ENCODE measurements at places on chromosomes 1 and 21.
A peak's percentile ranks its signal among the peaks of the same experiment; 100 is the strongest.

DNA sequence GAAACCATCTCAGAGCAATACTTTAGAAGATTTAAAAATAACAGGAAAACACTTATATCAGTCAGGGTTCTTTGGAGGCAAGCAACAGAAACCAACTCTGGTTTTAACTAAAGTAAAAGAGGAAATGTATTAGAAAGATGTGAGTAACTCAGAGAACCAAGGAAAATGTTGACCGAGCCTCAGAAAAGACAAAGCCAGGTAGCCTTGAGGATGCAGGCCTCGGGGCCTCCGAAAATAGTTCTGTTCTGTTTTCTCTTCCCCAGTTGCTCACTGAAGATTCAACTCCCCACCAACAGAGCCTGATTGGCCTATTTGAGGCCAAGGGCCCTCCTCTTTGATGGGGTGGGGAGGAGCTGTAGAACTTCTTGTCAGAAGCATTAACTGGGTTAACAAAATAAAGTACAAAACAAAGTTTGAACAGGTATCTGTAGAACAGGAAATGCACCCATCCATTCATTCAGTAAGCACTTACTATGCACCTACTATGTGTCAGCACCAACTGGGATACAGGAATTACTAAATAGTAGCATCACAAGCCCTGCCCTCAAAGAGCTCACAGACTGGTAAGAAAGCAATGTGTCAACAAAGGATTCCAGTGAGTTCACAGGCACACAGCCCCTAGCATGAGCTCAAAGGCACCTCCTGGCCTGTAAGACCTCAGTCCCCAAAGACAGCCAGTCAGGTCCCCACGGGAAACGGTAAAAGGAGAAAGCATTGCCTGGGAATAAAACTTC lies 12.6 kb downstream of the SLAMF8 start:
- no peak for DNase-seq

GRCh38 chr1:222331765-222332164 lies 216.1 kb downstream of the HHIPL2 start:
- DNase-seq: no peak

DNA sequence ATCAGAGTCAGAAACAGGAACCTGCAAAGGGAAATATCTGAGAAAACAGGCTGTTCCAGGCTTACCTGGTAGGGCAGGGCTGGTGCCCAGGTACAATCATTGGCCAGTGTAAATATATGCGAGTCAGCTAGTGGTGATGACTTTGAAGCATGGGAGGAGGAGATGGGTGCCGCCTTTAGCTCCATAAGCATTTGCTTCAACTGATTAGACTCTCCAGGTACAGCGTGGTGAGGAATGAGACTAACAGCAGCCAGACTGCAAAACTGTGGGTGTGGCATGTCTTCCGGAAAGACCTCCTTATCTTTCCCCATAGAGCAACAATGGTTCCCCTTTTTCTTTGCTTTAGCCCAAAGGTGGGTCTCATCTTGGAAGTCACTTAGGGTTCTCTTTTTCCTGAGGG lies 137.2 kb downstream of the LRIG2 start:
- DNase-seq: no peak

GRCh38 chr21:33750017-33750416 lies 107.7 kb downstream of the ITSN1 start:
- DNase-seq: no peak

DNA sequence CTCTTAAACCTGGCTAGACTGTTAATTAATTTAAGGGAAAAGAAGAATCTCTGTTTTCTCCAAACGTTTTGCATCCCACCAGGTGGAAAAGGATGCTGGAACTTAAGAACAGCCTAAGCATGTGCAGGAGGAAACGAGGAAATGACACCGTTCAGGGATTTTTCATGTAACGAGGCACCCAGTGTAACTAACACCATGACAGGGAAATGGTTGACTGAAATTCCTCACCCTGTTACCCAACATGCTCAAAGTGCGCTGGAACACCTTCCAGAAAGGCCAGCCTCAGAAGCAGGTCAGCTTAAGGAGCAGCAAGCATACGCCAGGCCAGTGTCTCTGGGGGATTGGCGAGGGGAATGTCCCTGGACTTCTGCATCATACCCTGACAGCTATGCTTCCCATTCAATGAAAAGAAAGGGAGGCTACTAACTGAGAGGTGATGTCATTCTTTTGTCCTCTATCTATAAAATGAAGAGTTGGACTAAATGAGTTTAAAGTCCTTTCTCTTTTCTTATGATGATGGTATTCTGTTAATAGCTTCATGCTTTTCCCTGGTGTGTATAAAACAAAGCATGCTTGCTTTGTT lies 21.6 kb downstream of the TNN start:
- DNase-seq: no peak

- no peak for DNase-seq
Measured at GRCh38 chr1:221076391-221076811, 197.2 kb downstream of the HLX start.

DNA sequence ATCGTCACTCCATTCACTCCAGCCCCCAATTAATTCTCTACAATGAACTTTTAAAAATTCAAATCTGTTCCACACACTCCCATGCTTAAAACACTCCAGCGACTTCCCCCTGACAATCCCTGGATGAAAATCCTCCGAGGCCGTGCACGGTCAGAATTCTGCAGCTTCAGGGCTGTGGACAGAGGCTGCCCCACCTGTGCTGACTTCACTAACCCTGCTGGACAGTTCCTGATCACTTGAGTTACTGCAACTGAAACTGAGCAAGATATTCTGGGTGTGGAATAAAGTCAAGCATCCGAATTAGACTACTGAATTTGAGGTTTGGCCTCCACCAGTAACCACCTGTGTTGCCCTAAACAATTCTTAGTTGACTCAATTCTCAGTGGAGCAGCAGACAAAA lies 1.0 kb upstream of the JAK1 start:
- no peak for DNase-seq

DNA sequence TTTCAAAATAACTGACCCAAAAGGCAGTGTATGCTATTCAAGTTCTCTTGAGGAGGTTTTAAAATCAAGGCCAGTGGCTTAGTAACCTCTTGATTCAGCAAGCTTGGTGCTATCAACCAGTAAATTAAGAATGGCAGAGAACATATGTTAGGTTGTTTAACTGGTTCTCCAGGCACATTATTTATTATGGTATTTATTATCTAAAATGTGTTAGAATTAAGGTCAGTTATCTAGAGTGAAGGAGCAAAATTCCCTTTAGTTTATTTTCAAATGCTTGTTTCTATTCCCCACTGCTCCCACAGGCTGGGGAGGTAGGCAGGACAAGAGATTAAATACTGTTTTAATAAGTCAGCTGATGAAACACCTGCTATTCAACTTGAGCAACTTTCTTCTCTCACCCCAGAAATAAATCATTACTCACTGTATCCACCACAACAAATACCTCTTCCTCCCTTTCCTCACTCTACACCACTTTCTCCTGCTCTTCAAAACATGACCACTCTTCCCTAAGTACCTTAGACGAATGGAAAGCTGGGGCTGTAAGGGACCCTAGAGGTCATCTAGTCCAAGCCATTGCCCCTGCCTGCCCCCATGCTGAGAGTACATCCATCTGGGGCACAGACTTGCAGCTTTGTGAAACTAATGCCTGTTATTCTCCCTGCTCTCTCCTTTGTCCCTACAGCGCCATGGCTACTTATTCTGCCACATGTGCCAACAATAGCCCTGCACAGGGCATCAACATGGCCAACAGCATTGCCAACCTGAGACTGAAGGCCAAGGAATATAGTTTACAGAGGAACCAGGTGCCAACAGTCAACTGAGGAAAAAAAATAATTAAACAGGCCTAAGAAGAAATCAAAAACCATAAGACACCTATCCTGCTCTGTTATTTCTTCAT lies 71.7 kb downstream of the PRRX1 start:
- DNase-seq: no peak

DNA sequence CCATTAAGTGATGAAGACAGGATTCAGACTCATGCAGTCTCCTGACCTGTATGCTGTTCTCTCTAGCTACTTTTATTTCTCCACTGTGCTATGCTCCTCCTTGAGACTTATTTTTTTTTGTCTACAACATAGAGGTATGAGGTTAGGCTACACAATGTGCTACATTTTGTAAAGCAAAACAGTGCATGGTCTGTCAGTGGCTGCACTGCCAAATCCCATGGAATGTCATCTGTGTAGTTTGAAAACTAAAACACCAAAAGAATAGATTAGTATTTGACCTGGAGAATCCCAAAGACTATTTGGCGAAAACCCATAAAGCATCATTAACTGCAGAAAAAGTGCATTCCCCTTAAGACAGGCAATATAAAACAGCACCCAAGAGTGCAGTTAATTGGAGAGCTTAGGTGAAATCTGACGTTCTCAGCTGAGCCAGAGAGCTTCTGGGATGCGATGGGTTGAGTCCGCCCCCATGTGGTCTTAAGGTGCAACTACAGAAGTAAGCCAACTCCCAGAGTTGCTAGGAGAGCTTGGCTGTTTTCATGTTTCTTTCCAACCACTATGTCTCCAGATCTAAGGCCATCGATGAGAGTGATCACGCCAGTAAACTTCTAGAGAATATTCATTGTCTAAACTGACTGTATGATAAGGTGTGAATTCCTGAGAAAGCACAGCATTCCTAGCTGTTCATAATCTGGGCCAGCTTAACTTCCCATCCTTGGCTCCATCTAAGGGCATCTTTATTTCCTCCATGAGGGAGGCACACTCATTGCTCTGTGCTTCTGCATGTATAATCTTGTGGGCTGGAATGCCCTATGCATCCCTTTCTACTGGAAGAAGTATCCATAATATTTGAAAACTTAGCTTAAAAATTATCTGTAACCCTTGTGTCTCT lies 20.7 kb upstream of the CYP2J2 start:
- DNase-seq: no peak

DNA sequence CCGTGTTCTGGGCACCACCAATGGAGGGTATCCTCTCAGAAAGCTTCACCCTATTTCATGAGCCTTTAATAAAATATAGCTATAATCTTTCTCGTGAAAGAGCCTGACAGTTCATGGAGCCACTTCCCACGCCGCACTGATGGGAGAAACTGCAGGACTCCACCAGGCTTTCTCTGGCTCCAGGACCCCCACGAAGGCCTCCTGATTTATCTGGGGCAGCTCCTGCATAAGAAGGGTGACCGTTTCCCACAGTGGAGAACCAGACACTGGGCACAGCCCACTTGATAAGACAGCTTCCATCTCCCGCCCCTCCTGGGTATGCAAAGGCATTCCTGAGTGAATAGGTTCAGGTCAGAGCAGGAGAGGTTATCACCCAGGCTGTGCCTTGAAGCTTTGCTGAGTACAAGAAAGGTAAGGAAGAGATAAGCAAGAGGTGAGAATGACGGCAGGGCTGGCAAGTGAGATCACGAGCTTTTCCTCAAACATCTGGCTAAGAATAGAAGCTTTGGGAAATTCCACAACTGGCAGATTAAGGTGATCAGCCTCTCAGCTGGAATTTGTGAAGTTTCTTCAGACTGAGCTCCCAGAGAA lies 499.8 kb downstream of the KIF26B start:
- no peak for DNase-seq

GRCh38 chr1:5596651-5597050 lies 395.6 kb downstream of the NPHP4 start:
- no peak for DNase-seq

GRCh38 chr1:224213438-224214119 lies 30.5 kb downstream of the DEGS1 start:
- DNase-seq: peak; percentile 44

GRCh38 chr1:19074361-19074901 lies 118.0 kb upstream of the IFFO2 start:
- no peak for DNase-seq

DNA sequence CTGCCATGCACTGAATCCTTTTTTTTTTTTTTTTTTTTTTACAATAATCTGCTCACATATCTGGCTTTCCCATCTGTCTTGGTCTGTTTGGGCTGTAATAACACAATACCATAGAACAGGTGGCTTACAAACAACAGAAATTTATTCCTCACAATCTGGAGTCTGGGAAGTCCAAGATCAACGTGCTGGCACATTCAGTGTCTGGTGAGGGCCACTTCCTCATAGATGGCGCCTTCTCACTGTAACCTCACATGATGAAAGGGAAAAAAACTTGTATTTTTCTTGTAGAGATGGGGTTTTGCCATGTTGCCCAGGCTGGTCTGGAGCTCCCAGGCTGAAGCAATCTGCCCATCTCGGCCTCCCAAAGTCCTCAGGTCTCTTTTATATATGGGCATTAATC lies 13.0 kb upstream of the PARP1 start:
- no peak for DNase-seq

- no peak for DNase-seq
Measured at GRCh38 chr1:229075716-229076115, 195.2 kb upstream of the RAB4A start.

GRCh38 chr1:79259390-79260336 lies 253.1 kb upstream of the ADGRL4 start:
- no peak for DNase-seq

- DNase-seq: no peak
Measured at GRCh38 chr1:37272626-37273025, 201.8 kb upstream of the ZC3H12A start.

DNA sequence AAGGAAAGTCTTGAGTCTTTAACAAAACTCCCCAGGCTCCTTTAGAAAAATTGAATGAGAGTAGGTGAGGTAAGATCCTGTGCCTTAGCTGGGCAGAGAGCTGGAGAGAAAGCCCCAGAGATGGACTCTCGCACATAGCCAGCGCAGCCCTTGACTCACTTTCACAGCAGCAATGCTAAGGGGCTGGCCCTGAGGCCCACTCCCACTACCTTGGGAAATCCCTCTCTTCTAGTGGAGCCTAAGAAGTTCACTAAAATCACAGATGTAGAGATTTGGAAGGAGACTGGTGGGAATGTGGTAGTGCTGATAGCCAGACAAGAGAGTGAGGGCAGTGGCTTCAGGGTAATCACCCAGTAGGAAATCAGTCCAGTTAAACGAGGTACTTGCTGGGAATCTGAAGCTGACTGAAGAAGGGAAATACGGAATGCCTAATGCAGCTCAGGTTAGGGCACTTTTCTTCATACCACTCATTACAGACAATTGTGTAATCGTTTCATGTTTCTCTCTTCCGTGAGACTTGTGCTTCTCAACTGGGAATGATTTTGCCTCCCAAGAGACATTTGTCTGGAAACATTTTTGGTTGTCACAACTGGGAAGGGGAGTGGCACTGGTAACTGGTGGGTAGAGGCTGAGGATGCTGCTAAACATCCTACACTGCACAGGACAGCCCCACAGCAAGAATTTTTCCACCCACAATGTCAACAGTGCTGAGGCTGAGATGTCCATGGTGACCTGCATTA lies 42.4 kb upstream of the LRRC8C start:
- DNase-seq: no peak

GRCh38 chr1:81549588-81550127 lies 251.1 kb upstream of the ADGRL2 start:
- DNase-seq: no peak
